WTC11 (cell line): ENCODE measurements at places on chromosomes 3 and 15. TPM values are rescaled to one million over a fixed set of nuclear protein-coding genes. Genes with fewer than 3 reads are reported as not detected.

GP5 gene
- total RNA-seq = 0.09 to 0.16 TPM (median 0.11 TPM) in 3 replicates

TGFBR2 gene
- total RNA-seq = 6.7 to 9.6 TPM (median 7.7 TPM) in 3 replicates

IDH2 gene
- 53.3 to 80.3 TPM (median 72.3 TPM) in 3 replicates for total RNA-seq

FAM98B gene
- 38.1 to 46.6 TPM (median 38.5 TPM) in 3 replicates for total RNA-seq

TTLL13 gene
- total RNA-seq = 0.18 to 0.76 TPM (median 0.48 TPM) in 3 replicates

ISLR gene
- 0.50 to 0.63 TPM (median 0.62 TPM) in 3 replicates for total RNA-seq

CFAP91 gene
- 2.2 to 3.5 TPM (median 3.3 TPM) in 3 replicates for total RNA-seq
